ENCODE measurements at places on chromosomes 5 and 9. TPM values are rescaled to one million over a fixed set of nuclear protein-coding genes. Genes with fewer than 3 reads are reported as not detected.

Gene HSPB3
- total RNA-seq = not detected

GRCh38 chr5:57466544-57466943 lies 16.1 kb downstream of the ACTBL2 start:
- DNase-seq = no peak
- no peaks in the 10 kb centered on the region for H3K36me3 ChIP-seq
- H3K27me3 ChIP-seq = no peaks in the 10 kb centered on the region
- H3K27ac ChIP-seq = no peak overlapping the region
- no peak overlapping the region for H3K4me3 ChIP-seq

GRCh38 chr9:93292664-93293328 lies 108.9 kb downstream of the WNK2 start:
- H3K4me3 ChIP-seq = no peak overlapping the region
- no peak for DNase-seq
- no peak overlapping the region for H3K27ac ChIP-seq
- H3K36me3 ChIP-seq = no peaks in the 10 kb centered on the region
- H3K27me3 ChIP-seq = no peaks in the 10 kb centered on the region
- H3K4me1 ChIP-seq = no peaks in the 10 kb centered on the region

DNA sequence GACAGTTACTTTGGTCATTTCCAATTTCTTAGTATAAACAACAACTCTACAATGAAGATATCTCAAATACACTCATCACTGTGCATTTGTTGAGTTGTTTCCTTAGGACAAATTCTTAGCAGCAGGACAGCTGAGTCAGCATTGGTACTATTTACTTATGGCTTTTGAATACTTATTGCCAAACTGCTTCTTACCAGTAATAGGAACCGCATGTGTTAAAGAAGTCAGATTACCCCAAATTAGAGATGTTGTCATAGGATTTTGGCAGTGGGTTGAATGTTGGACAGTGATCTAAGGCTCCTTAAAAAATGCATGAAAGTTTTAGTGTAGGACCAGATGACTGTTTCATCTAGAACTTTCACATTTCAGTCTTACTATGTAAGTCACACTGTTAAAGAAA lies 280.1 kb upstream of the DMRT1 start:
- peaks cover 3% of the 10 kb centered on the region for H3K4me1 ChIP-seq
- no peaks in the 10 kb centered on the region for H3K27me3 ChIP-seq
- H3K36me3 ChIP-seq = no peaks in the 10 kb centered on the region
- H3K27ac ChIP-seq = no peak overlapping the region
- H3K4me3 ChIP-seq = no peak overlapping the region
- DNase-seq = no peak

DNA sequence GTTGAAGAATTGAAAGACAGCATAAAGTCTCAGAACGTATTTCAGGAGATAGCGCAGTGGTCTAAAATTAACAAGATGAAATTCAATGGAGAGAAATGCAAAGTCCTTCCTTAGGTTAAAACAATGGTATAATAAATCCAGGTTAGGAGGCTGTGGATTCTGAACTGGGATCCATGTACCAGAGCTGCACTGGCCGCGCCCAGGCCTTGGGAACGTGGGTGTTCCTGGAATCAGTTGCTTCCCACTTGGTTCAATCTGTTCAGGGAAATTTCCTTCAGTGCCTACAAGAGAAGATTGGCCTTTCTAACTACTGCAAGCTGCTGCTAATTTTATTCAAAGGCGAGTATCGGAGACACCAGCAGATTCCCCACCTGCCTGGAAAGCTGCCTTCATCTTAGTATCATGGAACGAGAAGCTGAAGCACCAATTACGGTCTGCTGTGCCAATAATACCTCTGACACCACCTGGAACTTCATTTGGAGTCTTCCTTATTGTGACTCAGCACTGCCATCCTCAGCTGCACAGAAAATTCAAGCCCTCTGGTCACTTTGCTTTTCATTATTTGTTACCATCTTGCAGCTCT lies 14.3 kb upstream of the CTNND2 start:
- no peaks in the 10 kb centered on the region for H3K4me1 ChIP-seq
- H3K27me3 ChIP-seq = no peaks in the 10 kb centered on the region
- H3K36me3 ChIP-seq = no peaks in the 10 kb centered on the region
- no peak overlapping the region for H3K4me3 ChIP-seq
- H3K27ac ChIP-seq = no peak overlapping the region
- no peak for DNase-seq

DNA sequence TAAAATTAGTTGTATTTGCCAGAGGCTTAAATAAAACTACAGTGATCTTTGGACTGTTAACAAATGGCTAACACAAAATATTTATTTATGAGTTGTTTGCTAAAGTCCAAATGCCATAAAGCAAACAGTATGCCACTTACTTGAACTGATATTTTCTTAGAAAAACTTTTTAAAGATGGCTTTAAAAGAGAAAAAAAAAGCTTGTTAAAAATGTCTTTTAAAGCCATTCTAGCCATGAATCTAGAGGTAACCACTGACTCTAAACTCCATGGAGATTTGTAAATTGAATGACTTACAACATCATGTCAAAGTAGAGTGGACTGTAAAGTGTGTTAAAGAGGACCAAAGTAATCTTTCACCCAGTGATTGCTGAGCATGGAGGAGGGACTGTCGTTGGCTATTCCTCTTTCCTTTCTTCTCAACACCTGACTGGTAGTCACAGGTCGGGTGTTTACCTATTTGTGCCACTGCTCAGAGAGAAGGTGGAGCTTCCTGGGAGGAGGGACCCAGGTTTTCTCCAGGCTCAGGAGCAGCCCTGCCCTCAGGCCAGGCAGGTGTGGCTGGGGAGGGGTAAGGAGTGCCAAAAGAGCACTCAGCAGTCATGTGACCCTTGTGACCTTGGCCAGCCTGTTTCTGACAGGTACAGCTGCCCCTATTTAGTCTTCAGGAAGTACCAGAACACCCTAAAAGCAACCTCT lies 69.1 kb upstream of the TJP2 start:
- no peak overlapping the region for H3K4me3 ChIP-seq
- DNase-seq = peak; percentile 80
- H3K4me1 ChIP-seq = peaks cover 19% of the 10 kb centered on the region

DNA sequence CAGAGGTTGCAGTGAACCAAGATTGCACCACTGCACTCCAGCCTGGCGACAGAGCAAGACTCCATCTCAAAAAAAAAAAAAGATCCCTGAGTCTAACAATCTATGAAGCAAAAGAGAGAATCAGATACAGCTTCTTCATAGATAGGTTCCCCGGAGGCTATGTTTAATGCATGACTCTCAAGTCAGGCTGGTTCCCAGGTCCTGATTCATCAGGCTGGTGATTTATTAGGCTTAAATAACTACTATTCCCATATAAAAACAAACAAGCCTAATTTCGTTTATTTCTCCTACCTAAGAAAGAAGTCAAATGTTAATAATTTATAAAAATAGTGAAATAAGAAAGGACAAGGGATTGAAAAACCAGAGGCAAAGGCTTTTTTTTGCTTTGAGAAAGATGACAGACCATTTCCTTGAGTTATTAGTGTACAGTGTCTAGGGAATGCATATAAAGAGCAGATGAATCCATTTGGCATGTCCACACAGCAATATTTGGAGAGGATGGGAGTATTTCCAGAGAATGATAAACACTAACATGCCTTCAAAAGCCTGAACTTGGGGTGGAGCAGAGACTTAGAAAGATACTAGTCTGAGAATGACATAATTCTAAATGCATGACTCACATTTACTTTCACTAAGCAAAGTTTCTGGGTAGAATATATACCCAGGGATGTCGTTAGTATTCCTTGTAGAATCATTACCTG lies 115.3 kb downstream of the NREP start:
- no peak for DNase-seq
- H3K36me3 ChIP-seq = peaks cover 12% of the 10 kb centered on the region
- H3K27me3 ChIP-seq = no peaks in the 10 kb centered on the region
- H3K4me1 ChIP-seq = 0 out of 2 replicates have a peak, but pooled peaks cover 5% of the 10 kb centered on the region

DNA sequence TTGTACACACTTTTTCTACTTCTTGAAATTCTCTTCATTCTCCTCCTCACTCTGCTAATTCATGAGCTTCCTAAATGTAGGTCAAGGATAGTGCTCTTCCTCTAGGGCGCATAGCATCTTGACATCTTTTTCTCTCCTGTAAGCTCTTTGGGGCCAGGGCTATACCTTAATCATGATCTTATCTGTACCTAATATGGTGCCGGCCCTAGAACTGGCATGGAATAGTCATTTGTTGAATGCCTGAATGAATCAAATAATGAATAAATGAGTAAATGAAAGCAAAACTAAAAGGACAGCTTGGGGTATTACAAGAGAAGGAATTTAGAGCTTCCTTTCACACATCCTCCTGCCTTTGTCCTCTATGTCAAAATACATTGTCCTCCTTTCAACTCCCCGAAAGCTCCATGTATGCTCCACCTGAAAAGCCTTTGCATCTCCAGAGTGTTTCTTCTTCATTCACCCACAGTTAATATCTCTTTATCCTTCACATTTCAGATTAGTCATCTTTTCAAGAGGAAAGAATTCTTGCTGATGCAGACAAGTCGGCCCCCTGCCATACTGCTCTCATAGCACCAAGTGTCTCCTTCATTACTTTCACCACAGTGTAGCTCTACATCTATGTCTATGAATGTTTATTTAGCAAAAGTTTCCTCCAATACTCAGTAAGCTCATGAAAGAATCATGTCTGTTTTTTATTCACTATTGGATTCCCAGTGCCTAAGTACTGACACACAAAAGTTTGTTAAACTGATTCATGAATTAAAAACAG lies 16.4 kb upstream of the PPP2R2B start:
- no peak overlapping the region for H3K4me3 ChIP-seq
- H3K4me1 ChIP-seq = peaks cover 12% of the 10 kb centered on the region
- DNase-seq = no peak
- no peak overlapping the region for H3K27ac ChIP-seq
- H3K27me3 ChIP-seq = no peaks in the 10 kb centered on the region
- no peaks in the 10 kb centered on the region for H3K36me3 ChIP-seq

Data from GM23338 (cell line).